Activated CD4-positive, CD25-positive, alpha-beta regulatory T cell treated with anti-CD3 and anti-CD28 coated beads, Interleukin-2, amount 50 U/mL, for 72 hours (primary cell): ENCODE measurements at places on chromosomes 11 and 22.

GRCh38 chr22:19177164-19178064 lies 1.1 kb downstream of the SLC25A1 start:
- no peak for DNase-seq

- DNase-seq, result no peak
Observed at GRCh38 chr11:121614636-121615240, 162.0 kb upstream of the SORL1-AS1 start.

DNA sequence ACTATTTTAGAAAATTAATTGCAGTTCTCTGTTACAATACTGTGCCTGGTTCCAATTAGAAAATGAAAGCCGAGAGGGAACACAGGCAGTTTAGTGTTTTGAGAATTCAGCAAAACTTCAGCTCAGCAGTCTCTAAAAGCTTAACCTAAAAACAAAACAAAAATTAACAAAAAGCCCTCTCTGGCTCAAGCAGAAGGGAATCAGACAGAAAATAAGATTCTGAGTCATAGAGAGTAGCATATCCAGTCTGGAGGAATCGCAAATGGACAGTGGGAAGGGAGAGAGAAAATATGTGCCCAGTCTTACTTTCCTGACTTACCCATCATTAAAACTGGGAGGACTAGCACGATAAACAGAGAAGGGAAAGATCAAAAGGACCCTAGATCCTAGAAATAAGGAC lies 38.1 kb upstream of the CHRM4 start:
- DNase-seq, result no peak

DNA sequence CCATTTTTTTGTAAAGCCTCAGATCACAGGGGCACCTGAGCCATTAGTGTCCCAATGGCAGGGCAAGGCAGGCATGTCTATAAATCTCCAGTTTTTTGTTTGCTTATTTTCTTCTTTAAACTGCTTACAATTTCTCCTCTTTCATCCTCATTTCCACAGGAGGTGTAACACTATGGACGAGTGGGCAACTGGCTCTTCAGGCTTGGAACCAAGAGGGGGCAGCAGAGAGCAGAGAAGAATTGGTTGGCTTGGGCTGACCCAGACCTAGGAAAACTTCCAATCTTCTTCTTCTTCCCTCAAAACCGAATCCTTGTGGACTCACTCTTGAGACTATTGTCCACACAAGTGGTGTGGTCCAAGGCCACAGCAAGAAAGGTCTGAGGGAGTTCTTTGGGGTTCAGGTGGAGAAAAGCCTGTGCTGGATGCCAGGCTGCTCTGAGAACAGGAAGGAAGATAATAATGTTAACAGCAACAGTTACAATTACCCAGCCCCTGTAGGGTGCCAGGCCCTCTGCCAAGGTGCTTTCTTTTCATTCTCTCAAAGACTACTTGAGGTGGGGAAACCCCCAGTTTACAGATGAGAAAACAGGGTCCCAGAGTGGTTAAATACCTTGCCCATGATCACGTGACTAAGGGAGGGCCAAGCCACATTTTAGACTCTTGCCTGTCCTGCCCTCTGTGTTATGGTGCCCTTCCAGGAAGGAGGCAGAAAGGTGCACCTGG lies 70.7 kb upstream of the E2F8 start:
- peak; percentile 51 for DNase-seq

GRCh38 chr22:50674130-50674500 lies 1.5 kb downstream of the SHANK3 start:
- DNase-seq, result no peak

GRCh38 chr11:60357771-60358170 lies 20.6 kb upstream of the MS4A7 start:
- no peak for DNase-seq

- DNase-seq, result no peak
Observed at GRCh38 chr11:31877863-31878262, 66.7 kb upstream of the PAX6 start.

GRCh38 chr11:71265559-71266092 lies 13.2 kb upstream of the SHANK2 start:
- no peak for DNase-seq

GRCh38 chr11:27886857-27887256 lies 186.6 kb upstream of the BDNF start:
- no peak for DNase-seq

DNA sequence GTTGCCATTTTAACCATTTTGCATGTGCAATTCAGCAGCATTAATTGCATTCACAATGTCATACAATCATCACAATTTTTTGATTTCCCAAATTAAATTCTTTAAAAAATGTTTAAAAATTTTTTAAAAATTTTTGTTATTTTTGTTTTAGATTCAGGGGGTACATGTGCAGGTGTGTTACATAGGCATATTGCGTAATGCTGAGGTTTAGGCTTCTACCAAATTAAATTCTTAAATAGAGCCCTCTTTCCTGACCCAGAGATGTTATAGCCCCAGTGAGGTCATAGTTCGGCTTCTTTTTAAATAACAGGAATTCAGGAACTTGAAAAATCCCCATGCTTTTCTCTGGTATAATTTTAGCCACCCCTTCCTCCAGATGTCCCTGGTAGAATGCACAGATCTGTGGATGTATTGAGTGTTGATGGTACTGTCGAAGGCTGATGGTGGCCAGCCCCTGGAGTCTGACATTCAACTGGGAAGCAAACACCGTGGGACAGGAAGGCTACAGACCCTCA lies 11.3 kb upstream of the AMPD3 start:
- no peak for DNase-seq

DNA sequence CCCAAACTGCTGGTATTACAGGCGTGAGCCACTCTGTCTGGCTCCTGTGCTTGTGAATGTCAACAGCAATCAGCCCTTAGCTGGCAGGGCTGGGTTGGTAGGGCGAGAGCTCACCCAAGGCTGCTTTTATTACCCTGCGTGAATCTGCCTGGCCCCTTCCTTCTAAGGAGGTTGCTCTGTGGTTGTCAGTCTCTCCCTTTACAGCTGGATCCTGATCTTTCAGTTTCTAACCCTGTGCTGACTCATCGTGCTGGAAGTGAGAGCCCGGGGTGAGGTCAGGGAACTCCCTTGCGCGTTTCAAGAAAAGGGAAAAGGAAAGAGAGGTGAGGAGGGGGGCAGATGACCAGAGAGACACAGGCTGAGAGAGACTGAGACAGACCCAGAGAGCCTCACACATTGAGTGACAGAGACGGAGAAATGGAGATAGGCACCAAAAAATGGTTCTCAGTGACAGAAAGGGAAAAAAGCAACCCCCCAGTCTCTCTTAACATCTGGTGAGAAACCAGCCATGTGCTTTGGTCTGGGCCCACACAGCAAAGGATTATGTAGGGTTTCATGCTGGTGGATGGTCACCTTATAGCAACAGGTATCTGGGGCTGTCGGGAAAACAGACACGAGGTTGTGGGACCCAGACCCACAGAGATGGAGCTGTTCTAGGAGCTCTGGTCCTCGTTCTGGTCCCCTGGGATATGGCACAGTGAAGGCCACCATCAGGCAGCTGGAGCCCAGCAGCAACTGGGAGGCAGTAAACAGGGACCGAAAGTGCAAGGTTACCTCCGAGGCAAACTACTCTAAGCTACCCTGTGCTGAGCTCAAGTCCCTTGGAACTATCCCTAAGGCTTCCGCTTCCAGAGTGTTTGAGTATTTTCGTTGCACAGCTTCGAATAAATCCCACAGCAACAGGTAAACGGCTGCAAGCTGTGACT lies 2.5 kb downstream of the TCN2 start:
- DNase-seq, result no peak

GRCh38 chr11:12113294-12113693 lies 2.9 kb downstream of the MICAL2 start:
- no peak for DNase-seq

DNA sequence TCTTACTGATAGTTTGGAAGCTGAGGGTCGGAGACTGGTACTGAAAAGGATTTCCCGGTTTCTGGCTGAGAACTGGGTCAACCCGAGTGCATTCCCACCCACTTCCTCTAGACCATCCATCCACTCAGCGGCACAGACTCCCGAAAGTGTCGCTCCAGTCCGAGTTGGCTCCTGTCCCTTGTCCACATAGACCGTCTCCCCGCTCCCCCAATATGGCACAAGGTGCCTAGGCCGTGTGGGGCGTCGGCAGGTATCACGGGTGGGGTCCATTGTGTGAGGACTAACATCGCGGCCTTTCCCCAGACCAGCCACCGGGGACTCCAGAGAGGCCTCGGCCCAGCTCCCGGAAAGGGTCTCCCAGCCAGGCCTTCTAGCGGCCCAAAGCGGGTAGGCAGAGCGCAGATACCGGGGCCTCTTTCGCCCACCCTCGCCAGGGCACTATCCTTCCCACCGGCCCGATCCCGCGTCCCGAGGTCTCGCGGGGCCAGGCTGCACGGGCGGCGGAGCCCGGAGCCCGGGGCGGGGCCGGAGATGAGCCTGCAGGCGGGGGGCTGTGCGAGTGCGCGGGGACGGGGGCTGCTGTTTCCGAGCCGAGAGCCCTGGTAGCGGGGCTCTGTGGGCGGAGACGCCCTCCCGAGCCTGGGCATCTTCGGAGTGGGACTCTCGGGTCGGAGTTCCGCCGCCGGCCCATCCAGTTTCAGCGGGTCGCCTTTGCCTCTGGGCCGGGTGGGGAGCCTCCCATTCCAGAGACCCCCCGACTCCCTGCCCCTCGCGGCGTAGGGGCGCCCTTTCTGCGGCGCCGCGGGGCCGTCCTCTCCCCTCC lies 21.1 kb downstream of the SERPINH1 start:
- DNase-seq, result peak; percentile 53

DNA sequence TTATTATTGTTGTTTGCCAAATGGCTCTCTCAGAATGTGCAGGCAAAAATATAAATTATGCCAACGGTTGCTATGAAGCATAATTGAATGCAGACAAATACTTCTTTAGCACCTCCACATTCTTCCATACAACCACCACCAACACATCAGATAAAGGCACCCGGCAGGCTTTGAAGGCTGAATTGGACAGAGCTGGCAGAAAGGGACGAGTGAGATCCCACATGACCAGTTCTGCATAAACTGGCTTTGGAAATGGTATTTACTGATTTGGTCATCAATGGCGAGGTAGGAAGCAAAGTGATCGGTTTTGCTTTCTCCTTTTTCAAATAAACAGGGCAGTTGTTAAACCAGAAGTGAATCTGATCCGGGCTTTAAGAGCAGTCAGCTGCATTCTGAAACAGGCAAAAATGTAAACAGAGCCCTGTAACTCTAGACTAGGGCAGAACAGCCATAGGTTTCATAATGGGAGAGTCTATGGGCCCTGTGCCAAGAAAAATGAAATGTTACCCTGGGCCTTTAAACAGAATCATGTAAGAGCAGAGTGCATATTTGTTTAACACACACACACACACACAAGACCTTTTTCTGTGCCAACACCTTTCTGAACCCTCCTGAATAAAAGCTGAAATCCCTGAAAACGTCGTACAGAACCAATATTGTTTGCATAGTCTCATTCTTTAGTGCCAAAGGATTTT lies 97.7 kb downstream of the MPPED2 start:
- DNase-seq, result no peak

GRCh38 chr11:69122630-69123431 lies 32.9 kb upstream of the SMIM38 start:
- no peak for DNase-seq

DNA sequence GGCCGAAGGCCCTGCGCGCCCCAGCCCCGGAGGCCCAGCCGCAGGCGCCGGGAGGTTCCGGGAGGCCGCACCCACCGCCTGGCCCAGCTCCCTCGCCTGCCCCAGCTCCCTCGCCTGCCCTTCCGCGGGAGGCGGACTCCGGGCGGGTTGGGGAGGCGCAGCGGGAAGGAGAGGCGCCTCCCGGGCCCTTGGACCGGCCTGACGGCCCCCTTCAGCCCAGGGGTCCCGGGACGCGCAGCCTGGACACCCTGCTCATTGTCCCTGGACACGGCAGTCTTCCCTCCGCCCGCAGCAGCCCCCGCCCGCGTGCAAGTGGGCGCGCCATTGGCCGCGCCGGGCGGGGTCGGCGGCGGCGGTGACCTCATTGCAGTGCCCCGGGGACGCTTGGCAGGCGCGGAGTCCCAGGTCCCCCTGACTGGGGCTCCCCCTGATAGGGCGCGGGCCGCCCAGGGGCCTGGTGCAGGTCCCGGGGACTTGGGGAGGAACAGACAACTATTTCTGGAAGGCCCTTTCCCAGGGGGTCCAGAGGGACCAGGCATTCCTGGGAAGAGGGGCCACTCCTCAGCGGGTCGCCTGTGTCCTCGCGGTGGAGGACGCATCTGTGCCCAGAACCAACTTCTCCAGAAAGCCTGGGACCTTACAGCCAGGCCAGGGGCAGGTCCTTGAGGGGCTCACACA lies 501 bp downstream of the CD151 start:
- DNase-seq, result peak; percentile 53

DNA sequence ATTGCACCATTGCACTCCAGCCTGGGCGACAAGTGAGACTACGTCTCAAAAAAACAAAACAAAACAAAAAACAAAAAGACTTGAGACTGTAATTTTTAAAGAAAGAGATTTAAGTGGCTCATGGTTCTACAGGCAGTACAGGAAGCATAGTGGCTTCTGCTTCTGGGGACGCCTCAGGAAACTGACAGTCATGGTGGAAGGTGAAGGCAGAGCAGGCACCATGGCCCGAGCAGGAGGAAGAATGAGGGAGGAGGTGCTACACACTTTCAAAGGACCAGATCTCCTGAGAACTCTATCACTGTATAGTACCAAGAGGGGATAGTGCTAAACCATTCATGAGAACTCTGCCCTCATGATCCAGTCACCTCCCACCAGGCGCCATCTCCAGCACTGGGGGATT lies 52.0 kb downstream of the CBL start:
- no peak for DNase-seq

DNA sequence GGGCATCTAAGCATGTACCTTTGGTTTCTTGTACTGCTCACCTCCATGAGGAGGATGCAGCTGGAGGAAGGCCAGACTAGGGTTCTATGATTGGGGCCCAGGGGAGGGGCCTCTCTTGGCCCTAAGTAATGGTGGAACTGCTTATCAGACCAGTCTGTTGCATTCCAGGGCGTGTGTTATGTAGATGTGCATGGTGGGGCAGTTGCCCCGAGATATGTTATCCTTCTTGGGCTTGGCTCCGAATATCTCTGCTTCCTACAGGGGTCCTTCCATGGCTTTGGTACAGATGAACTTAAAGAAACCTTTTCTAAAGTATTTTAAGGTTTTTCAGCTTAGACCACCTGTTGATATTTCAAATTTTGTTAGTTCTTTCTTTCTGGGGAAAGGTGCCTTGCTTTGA lies 126.0 kb downstream of the SWAP70 start:
- no peak for DNase-seq

GRCh38 chr22:35621451-35621850 lies 4.3 kb upstream of the MB start:
- DNase-seq, result no peak

GRCh38 chr11:133263332-133263731 lies 269.0 kb downstream of the OPCML start:
- DNase-seq, result no peak
